ENCODE measurements at places on chromosomes 1 and 21.

- DNase-seq: no peak
These were observed 25.6 kb downstream of the MIS18A start for GRCh38 chr21:32253215-32253641.

- no peak for DNase-seq
These were observed 6.9 kb downstream of the HTR1D start for GRCh38 chr1:23210351-23210785.

DNA sequence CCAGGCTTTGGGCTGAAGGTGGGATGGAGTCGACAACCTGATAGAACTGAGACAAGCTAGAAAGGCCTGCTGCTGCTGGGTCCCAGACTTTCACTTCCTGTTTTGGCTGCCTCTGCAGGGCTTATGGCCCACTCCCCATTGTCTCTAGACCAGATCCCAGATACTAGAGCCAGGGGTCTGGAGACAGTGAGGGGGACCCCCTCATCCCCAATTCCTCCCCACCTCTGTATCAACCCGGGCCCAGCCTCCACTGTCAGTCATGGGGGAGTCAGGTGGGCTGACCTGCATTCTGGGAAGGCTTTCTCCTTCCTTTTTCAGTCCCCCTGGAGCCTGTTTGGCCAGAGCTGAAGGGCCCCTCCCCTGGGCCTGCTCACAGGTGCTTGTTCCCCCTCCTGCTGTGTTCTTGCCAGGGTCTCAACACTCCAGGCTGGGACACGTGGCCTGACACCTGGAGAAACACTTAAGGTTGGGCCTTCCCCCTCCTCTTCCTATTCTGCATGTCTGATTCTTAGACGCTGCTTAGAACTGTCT lies 18.0 kb upstream of the ETV3L start:
- no peak for DNase-seq

DNA sequence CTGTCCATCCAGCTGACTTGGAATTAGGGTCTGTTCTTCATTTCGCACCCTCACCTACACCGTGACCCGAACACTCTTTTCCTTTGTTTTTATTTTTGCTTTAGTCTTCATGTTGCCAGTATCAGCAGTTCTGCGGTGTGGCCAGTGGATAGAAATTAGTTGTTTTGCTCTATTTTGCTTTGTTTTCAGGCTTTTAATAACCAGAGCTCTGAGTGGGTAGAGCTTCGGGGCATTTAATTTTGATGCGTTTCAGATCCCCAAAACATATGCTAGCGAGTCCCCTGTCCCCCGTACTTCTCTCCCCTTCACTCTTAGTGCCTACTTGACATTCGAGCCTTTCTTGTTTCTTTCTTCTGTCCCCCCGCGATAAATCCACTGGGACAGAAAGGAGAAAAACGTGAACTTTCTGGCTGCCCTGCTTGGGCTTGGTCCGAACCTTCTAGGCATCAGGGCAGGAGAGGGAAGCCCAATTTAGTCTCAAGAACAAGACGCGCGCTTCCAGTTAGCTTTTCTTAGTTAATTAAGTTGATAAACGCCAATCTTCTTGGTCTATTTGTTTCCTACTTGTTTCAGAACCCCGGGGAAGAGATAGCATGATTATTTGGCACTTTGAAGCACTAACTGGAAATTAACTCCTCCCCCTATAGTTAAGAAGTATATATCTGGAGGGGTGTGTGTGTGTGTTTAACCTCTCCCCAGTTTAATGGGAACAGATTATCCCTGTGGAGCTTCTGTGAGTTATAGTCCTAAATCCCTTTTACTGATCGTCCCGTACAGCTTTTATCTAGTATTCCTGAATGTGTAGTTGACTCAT lies 839 bp downstream of the SWT1 start:
- no peak for DNase-seq

DNA sequence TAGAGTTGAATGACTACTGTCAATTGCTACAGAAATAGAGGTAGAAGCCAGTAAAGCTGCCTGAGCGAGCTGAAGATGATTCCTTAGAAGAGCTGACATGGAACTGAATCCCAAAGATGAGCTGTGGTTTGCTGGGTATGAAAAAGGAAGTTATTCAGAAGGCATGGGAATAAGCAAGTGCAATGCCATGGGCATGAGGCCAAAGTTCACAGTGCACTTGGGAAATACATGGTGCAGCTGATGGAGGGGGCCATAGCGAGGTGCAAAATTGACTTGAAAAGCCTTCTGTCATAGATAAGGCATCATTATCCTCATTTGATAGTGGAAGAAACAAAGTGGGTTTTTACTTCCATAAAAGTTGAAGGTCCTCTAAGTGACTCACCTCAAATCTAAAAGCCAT lies 88.6 kb downstream of the NEK7 start:
- no peak for DNase-seq

GRCh38 chr21:16519036-16519435 lies 789.3 kb downstream of the USP25 start:
- DNase-seq: no peak

DNA sequence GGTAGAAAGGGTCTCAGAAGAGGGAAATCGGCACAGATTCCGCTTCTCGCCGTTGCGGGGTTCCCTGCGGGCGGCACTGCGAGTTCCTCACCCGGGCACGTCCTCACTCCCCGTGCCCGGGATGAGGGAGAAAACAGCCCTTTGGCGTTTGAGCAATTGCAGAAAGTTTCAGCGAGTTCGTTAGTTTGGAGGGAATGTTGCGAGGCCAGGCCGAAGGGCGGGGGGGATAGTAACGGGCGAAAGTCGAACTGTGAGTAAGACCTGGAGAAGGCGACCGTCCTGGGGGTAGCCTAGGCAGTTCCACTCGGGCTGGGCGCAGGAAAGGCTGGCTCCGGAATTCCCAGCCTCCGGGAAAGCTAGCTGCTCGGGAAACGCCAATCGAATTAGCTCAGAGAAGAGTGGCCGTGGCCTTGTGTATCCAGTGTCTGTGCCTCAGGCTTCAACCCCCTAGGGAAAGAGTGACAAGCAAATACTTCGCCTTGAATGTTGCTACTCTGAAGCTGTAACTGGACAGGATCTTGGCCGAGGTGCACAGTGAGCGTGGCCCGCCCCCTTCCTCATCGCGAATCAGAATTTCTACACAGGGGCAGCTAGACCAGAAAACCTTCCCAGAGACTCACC lies 787 bp downstream of the PTGFR start:
- DNase-seq: no peak

DNA sequence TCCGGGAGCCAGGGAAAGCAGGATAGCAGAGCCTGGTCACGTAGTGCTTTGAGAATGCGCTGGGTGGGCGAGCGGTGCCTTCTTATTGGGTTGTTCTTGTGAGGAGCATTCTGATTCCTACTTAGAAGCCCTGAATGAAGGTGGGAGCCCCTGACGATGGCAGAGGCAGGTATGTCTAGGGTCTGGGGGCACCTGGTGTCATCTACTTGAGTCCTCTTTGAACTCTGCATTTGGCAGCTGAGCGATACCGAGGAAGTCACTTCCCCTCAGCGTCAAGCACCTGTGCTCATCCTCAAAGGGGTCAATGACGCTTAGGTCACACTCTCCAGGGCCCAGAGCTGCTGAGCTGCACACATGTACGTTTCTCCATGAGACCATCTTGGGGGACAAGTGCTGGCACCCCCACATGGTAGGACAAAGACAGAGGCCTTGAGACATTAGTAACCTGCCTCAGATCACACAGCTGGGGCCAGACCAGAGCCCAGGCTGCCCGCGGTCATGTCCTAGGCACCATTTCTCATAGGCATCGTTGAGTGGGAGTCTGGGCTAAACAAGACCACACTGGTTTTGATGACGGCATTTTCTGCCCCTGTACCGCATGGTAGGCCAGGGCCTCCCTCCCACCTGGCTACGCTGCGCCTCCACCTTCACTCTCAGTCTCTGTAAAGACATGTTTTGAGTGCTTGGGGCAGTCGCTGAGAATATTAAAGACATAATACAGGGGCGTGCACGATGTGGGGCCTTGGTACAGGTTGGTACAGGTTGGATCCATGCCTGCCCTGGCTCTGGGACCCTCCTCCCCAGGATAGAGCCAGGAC lies 69.1 kb upstream of the ABCG1 start:
- peak; percentile 14 for DNase-seq

GRCh38 chr1:95002164-95002539 lies 70.6 kb downstream of the ALG14 start:
- no peak for DNase-seq

GRCh38 chr21:46172863-46173528 lies 11.3 kb downstream of the SPATC1L start:
- no peak for DNase-seq

GRCh38 chr1:33410091-33410701 lies 20.7 kb downstream of the PHC2 start:
- no peak for DNase-seq

- DNase-seq: no peak
These were observed 8.4 kb downstream of the SGIP1 start for GRCh38 chr1:66542314-66542713.

GRCh38 chr1:198253259-198253658 lies 96.5 kb downstream of the NEK7 start:
- no peak for DNase-seq

DNA sequence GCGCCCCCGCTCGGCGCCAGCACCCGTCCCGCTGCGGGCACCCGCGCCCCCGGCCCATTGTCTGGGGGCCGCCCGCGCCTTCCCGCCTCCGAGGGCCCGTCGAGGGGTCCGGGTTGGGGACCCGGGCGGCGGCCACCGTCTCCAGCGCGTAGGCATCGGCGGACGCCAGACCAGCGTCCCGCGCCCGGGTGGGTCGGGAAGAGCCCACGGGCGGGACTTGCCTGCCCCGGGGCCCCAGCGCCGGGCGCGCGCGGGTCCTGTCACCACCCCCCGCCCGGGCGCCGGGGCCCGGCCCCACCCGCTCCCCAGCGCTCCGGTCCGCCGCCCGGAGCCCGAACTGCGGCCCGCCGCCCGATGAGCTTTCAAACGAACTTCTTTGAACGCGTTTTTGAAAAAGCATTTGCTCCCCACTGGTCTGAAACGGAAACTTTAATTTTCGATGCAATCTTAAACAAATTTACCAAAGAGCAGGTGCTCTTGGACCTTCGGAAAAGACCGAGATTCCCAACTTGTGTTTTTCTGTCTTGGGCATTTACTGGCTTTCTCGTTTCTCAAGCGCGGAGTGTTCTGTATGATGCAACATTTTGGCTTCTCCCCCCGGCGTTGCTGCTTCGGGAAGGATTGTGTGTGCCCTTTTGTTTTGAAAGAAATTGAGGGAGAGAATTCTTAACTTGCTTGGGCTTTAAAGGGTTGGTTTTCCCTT lies 615 bp downstream of the CLIC4 start:
- DNase-seq: no peak

DNA sequence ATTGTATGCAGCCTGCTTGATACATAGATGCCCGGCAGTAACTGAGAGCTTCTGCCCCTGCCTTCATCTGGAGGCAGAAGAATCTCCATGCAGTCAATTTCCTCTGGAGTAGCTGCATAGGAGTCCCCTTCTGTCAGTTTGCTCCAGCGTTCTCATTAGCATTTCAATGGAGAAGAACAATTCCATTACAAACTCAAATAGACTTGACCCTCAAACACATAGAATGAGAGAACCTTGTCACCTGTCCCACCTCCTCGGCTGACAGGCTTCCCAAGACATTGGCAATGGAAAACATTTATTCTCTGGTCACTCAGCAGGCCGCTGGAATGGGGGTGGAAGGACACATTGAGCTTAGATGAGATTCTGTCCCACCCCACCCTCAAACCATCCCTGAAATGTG lies 45.6 kb upstream of the TMEM51 start:
- no peak for DNase-seq

- DNase-seq: no peak
These were observed 65.9 kb upstream of the ATP5PO start for GRCh38 chr21:33981391-33982101.

DNA sequence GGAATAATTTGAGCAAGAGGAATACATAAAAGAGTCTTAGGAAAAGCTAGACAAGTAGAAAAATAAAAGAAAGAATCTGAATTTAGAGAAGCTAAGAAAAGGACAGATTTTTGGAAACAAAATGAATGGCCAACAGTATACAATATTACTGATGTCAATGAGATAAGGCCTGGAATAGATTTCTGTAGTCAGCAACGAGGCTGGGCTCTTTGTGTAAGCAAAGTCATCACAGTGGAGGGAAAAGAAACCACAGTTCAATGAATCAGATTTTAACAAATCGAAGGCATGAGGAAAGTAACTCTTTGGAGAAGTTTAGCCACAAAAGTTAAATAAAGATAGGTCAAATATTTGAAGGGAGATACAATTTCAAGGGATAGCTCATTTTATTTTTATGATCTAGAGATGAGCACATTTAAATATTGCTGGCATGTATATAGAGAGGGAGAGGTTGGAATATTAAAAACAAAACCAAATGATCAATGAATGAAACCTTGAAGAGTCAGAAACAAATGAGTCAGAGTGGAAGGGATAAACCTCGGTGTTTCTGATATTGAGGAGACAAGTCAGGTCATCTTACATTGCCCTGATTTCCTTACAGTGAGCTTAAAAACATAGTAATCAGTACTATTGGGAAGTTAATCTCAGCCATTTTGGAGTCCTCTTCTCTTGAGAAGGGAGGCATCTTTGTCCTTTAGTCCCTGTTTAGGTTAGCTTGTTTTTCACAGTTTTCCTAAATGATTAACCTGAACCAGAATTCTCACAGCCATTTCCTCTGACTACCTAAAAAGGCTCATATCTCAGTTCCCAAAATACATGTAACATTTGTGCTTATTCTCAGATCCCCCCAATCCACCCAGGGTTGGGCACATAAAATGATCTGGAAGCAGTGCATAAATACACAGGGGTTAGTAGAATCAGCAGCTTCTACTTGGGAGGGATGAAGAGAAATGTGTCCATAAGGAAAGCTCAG lies 620.0 kb upstream of the B3GALT2 start:
- no peak for DNase-seq

GRCh38 chr1:206949208-206949607 lies 2.9 kb upstream of the PIGR start:
- no peak for DNase-seq

DNA sequence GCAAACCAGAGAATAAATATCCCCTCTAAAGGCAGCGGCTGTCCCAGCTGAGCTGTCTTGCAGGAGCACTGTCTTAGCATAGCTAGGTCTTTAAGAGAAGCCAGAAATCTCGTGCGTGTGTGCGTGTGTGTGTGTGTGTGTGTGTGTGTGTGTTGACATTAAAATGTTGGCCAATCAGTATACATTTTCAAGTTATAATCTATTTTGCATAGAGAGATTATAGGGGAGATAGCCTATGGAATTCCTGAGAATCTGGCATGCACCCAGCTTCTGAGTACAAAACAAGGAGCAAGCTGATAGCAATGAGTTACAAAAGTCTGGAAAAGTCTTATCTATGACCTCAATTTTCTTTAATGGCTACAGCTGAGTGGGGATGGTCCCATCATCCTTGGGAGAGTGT lies 17.7 kb downstream of the METTL13 start:
- no peak for DNase-seq

GRCh38 chr1:61742620-61743430 lies 545 bp downstream of the PATJ start:
- no peak for DNase-seq

GRCh38 chr1:175602026-175602585 lies 141.3 kb downstream of the TNR start:
- DNase-seq: no peak
